ENCODE measurements at places on chromosomes 6 and 20.

DNA sequence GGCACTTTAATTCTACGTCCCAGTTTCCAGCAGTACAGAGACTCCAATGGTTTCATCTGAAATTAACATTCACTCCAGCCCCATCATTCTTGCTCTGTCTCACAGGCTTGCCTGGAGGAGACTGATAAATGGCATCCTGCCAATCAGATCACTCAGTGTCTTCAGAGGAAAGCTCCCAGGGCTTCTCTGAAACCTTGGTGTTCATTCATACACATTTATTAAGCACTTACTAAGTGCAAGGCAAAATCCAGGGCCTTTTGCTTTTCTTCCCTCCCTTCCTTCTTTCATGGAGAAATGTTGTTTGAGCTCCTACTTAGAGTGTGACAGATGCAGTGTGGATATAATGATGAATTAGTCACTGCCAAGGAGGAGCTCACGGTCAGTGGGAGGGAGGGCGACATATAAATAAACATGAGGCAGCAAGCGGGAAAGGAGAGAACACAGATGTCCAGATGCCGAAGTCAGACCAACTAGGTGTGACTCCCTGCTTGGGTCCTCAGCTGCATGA lies 106.7 kb upstream of the DTNBP1 start:
- no peak for DNase-seq

- DNase-seq: peak; percentile 28
Measured at GRCh38 chr6:161079566-161080262, 88.1 kb downstream of the MAP3K4 start.

GRCh38 chr6:170152989-170153388 lies 137.9 kb downstream of the DLL1 start:
- DNase-seq: no peak

- DNase-seq: no peak
Measured at GRCh38 chr6:36444470-36444869, 1.7 kb downstream of the KCTD20 start.

GRCh38 chr6:16080204-16080603 lies 48.7 kb upstream of the MYLIP start:
- DNase-seq: no peak

GRCh38 chr20:47557218-47557617 lies 55.5 kb downstream of the NCOA3 start:
- DNase-seq: no peak

DNA sequence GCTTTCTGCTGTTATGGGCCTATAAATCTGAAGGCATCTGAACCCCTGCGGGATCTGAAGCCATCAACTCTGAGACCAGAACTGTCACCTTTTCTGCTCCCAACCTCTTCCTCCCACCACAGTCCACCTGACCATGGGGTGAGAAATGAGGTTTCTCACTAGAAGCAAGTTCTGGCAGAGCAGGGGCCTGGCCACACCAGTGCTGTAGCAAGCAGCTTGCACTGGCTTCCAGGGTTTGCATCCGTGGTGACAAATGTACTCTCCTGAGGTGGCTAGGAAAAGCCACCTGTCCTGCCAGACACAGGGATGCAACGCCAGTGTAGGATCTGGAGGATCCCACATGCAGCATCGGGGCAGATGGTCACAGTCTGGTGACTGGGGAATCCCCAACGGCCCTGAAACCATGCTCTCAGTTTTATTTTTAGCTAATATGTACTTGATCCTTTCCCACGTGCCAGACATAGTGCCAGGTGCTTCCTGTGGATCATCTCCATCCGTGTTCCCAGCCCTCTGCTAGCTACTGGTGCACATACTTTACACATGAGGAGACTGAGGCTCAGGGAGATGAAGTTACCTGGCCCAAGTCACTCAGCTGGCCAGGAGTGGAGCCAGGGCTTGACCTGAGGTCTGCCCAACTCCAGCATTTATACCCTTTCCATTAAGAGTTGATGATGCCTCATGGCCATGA lies 122.1 kb upstream of the SPACA1 start:
- no peak for DNase-seq

DNA sequence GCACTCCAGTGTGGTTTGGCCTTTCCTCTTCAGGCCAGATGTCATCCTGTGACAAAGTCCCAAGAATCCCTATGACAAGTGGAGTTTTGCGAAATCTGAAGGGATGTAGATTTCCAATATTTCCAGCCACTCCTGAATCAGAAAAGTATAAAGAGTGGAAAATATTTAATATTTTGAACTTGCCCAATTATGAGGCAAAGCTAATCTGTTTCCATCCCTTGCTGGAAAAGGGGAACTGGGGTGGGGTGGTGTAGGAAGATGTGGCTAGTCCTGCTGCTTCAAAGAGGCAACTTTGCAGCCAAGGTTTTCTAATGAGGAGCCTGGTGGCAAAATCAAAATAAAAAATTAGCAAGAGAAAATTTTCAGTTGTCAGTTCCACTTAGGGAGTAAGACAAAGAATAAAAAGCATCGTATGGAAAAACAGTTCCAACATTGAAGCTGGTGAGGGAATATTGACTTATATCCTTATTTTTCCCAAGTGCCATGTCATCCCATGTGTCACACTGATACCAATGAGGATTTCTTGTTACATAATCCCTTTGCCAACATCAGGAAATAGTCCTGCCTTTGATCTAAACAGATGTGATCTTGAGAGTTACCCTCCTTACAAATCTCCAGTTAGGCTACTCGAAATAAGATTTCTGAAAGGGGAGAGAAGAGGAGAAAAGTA lies 480.0 kb upstream of the JARID2 start:
- no peak for DNase-seq

DNA sequence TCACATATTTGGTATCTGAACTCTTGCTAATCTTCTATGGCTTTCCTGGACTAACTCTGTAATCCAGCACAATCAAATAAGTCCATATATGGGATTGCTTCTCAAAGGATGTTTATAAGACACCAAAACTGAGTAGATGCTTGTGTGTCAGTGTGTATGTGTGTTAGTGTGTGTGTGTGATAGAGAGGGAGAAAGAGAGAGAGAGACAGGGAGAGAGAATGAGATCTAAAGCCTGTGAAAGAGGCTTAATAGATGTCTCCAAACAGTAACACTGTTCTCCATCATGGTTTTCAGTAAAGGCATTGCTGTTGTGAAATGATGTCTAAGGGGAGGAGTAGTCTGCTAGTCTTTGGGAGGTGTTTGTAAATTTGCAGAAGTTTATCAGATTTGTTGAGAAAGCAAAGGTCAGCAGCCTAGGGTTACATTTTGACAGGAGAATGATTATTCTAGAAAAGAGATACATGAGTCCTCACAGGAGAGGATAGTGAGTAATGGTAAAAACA lies 73.9 kb upstream of the MLIP start:
- no peak for DNase-seq

DNA sequence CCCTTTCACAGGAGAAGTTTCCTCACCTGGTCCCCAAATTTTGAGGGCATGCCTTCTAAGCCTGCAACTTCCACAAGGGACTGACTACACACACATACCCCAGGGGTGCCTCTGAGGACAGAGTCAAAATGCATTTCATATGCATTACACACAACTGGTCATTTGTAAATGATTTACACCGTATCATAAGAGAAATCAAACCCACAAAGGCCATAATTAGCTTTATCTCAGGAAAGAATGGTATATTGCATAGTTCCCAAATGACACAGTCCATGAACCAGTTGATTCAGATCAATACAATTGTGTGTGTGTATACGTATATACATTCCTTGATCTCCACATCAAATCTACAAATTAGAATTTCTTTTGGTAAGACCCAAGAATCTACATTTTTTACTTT lies 203.3 kb upstream of the PRDM1 start:
- no peak for DNase-seq

DNA sequence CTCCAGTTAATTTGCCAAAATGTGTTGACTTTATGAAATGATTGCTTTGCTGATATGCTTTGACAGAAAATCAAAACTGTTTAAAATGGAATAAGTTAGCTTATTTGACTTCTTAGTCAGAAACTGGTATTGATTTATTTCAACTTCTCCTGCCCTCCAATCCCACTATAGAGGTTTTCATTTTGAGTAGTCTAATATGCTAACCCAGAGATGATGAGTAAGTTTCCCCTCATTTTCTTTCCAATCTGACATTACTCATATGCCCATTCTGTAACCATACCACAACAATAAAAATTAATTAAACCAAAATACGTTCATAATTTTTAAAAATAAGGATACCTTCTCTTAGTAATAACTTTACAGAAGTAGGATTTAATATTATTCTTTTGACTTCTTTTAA lies 78.8 kb downstream of the COL19A1 start:
- DNase-seq: no peak

GRCh38 chr6:56962441-56962840 lies 7.5 kb downstream of the BEND6 start:
- DNase-seq: no peak

DNA sequence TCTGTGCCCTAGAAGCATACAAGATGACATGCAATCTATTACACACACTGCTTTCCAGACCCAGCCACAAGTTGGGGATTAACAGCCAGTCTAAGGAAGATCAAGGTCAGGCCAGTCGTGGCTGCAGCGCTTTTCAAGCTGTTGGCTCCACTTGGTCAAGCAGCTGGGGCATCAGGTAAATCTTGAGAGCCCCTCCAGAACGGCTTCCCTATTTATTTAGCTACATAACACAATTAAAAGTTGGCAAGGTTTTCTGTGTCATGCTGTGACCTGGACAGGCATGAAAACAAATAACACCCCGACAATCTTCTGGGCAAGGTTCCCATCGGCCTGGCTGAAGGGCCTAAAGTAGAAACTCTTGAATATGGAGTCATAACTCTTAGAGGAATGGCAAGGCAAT lies 524.3 kb downstream of the PRKN start:
- DNase-seq: no peak

- DNase-seq: no peak
Measured at GRCh38 chr6:36959555-36960250, 5.2 kb downstream of the PI16 start.

- no peak for DNase-seq
Measured at GRCh38 chr20:53064935-53065334, 92.8 kb downstream of the TSHZ2 start.

DNA sequence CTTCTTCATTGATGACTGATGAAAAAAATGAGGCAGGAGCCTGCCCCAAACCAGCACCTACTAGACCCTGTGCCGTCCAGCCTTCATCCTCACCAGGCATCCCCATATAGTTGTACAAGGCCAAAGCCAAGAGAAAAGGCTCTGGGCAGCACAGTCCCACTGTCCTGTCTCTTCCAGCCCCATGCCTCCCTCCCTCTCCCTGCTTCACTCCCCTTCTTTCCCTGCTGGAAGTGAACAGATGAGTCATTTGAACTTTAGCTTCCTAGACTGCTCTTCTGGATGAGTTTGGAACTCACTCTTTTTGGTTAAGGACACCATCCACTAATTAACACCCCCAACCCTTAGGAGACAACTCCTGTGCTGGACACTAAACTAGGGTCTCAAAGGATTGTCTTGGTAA lies 235.2 kb downstream of the LRFN2 start:
- DNase-seq: no peak

DNA sequence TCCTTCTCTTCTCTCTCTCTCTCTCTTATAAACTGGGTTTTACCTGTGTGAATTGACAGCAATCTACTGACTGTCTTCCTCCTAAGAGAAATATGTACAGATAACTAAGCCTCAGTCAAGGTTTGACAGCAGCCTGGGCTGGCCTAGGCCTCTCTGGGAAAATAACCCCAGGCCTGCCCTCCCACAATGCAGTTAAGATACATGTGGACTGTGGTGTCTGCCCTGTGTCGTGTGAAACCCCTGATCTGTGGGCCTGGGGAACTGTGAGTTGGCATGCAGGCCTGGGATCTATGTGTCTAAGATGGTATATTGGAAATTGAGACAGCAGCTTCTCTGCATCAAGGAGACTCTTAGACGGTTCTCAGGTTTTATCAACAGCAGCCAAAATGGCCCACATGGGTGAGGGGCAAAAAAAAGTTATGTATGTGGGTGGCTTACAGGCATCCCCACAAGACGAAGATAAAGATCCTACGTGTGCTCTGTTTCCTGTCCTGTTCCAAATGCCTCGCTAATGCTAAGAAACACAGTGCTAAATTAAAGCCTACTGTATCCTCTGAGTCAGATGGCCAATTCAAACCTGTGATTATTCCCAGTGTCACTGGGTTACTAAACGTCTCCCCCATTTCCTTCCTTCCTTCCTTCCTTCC lies 19.0 kb downstream of the LRFN2 start:
- DNase-seq: no peak

DNA sequence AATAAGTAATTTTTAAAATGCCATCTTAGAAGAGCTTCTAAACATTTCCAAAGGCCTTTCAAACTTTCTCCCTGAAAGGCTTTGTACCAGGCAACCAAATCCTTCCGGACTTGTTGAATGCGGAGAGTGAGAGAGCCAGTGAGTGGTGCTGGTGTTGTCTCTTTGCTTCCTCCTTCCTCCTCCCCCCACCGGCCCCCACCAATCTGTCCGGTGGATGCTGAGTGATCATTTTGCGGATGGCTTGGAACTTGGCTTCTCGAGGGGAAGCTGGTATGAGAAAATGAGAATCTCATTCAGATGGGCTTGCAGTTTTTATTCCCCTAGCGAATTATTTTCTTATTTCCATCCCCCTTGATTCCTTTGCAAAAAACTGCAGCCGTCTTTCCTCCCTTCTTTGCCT lies 97.3 kb downstream of the ANKRD60 start:
- DNase-seq: no peak

GRCh38 chr6:13511913-13512717 lies 24.7 kb upstream of the GFOD1 start:
- DNase-seq: no peak

GRCh38 chr6:80733641-80734040 lies 627.2 kb downstream of the BCKDHB start:
- no peak for DNase-seq

- DNase-seq: no peak
Measured at GRCh38 chr6:131372535-131372934, 200.5 kb upstream of the ARG1 start.

- DNase-seq: no peak
Measured at GRCh38 chr6:31718265-31718664, 3.1 kb downstream of the LY6G6D start.

- no peak for DNase-seq
Measured at GRCh38 chr20:32893263-32894025, 34.7 kb downstream of the EFCAB8 start.

DNA sequence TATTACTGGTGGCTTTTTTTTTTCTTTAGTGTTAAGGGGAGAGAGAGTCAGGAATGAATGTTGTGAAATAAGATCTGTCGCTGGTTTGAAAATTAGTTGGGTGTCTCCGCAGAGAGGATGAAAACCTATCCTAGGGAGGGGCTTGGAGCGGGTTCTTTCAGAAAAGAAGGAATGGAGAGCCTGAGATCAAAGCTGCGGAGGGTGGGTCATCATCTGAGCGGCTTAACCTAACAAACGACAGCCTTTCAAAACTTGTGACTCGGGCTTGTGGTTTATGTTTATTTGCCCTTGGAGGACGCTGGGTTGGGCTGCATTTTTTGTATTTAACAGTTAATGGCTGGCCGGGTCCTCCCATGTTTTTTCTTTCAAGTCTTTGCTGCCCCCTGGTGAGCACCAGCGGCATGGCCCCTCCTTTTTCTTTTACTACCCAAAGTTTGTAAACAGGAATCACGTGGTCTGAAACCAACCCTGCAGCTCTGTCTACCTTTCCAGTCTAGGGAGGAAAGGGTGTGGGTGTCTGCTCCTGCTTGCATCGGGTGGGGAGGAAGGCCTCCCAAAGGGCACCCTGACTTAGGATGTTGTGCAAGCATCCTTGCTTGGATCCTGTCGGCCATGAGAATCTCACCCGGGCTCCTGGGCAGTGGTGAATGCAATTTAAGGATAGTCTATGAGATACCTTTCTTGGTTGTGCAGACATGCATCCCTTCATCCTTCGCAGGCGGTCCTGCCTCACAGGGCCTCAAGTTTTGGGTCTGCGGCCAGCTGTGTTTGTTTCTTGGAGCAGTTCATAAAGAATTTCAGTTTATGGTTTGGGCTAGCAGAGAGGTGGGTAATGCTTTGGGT lies 2.2 kb downstream of the PIM1 start:
- DNase-seq: peak; percentile 81

- no peak for DNase-seq
Measured at GRCh38 chr6:24899136-24899996, 36.4 kb downstream of the RIPOR2 start.

Measured in stimulated activated CD4-positive, alpha-beta T cell treated with anti-CD3 and anti-CD28 coated beads, Interleukin-1b, Interleukin-23, amount 100 ng/mL, for 1 hour (primary cell).